ENCODE measurements at places on chromosomes 11 and 22.

- DNase-seq, result no peak
These were observed 171.9 kb upstream of the TTC12 start for GRCh38 chr11:113142508-113142907.

DNA sequence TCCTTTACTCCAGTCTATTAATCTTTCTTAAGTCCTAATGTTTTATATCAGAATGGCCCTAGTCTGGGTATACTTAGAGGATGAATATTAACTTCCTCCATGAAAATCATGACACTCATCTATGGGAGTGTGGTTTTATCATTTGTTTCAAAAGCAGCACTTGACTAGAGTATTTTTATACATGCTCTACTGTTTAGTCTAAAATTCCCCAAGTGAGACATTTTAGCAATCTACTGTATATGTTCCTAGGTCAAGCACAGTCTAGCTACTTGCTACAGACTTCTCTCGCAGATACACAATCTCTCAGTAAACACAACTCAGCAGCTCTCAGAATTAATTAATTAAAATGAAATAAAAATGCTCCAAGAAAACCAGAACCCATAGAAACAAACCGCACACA, 2.9 kb upstream of the HBB start:
- DNase-seq, result no peak

DNA sequence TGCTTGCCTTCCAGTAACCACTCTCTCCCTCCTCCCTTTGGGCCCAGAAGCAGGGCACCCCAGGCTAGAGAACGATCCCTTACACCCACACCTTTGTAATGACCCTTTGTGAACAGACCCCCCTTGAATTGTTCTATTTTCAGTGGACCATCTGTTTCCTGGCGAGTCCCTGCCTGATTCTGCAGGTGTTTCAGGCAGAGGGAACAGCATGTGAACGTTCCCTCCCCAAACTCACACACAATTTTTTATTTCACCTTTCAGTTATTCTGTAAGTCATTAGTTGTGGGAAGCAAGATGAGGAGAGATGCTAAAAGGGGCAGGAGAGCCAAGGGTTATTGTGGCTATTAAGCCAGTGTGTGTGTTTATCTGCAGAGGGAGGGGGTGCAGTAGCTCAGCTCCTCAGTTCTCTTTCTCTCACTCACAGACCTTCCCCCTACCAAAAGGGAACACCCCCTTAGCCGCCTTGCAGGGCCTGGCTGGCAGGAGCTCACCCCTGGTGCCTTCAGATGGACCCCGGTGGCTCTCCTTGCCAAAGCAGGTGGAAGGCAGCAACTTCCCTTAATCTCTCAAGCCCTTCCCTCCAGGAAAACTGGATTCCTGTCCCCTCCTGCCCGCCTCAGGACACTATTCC, 64.8 kb upstream of the SPON1 start:
- no peak for DNase-seq

DNA sequence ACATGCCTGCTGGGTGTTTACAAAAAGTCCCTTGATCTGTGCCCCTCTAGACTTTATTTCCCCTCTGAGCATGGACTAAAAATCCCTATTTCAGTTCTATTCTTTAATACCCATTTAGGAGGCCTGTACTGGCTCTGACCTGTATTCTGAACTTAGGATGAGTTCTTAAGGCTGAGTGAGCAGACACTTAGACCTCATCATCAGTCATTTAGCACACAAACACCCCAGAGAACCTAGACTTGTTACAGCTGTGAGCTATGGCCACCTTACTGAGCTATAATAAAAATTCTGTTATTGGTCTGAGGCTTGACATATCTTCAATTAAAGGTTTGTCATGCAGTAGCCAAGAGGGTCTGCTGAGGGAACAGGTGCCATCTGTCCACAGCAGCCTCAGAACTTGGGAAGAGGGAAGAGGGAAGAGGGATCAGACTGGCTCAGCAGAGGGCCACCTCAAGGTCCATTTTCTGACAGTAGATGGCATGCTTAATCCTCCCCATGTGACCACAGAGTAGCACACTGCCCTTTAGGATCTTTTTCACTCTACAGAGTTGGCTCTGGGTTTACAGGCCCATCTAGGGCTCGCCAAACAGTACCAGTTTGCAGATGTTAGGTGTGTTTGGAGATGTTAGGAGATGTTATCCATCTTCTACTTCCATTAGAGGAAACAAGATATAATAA, 30.2 kb upstream of the RRM1 start:
- DNase-seq, result no peak

- no peak for DNase-seq
These were observed 15.1 kb downstream of the MTMR2 start for GRCh38 chr11:95908826-95909225.

GRCh38 chr22:39534591-39535356, 2.2 kb upstream of the RPS19BP1 start:
- DNase-seq, result peak; percentile 95

DNA sequence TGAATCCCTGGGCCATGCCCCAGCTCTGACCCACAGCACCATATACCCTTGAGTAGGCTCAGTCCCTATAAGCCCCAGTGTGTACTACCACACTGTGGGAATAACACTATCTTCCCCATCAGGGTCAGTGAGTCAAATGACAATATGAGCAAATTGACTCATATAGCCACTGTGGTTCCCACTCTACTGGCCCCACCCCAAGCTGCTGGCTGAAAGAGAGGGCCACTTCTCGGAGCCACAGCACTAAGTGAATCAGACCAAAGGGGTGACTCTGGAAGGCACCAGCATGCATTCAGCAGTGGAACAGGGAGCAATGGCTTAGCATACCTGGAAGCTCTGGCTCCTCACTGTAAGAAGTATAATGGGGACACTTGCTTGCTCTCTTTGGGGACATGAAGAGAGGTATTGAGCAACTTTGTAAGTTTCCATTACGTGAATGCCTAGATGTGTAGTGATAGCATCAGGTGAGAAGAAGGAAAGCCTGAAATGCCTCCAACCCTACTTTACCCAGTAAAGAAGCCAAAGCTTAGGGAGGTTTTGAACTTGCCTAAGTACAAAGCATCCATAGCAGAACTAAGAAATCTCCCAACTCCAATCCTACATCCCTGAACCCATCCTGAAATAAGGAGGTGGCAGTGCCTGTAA, 13.5 kb downstream of the CD59 start:
- DNase-seq, result peak; percentile 76

GRCh38 chr11:5846701-5847100, 5.0 kb upstream of the OR52E6 start:
- DNase-seq, result no peak

DNA sequence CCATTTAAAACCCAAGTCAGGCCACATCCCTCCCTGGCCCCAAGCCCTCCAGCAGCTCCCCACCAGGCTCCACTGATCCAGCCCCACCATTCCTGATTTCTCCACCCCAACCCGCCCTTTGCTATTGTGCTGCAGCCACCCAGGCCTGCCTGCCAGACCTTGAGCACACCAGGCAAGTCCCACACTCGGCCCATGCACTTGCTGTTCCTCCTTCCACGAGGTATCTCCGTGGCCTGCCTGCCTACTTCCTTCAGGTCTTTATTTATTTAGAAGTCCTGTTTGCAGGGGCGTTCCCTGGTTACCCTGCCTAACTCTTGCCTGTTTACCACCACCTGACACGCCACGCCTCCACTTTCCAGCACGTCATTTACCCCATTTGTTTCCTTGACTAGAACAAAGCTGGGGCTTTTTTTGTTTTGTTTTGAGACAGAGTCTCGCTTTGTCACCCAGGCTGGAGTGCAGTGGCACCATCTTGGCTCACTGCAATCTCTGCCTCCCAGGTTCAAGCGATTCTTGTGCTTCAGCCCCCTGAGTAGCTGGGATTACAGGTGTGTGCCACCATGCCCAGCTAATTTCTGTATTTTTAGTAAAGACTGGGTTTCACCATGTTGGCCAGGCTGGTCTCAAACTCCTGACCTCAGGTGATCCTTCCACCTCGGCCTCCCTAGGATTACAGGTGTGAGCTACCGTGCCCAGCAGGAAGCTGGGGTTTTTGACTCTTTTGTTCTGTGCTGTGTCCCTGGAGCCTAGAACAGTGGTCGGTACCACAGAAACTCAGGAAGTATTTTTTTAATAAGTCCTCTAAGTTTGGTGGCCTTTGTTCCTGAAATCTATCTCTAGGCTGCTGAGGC, 6.7 kb downstream of the CENPM start:
- DNase-seq, result peak; percentile 98

DNA sequence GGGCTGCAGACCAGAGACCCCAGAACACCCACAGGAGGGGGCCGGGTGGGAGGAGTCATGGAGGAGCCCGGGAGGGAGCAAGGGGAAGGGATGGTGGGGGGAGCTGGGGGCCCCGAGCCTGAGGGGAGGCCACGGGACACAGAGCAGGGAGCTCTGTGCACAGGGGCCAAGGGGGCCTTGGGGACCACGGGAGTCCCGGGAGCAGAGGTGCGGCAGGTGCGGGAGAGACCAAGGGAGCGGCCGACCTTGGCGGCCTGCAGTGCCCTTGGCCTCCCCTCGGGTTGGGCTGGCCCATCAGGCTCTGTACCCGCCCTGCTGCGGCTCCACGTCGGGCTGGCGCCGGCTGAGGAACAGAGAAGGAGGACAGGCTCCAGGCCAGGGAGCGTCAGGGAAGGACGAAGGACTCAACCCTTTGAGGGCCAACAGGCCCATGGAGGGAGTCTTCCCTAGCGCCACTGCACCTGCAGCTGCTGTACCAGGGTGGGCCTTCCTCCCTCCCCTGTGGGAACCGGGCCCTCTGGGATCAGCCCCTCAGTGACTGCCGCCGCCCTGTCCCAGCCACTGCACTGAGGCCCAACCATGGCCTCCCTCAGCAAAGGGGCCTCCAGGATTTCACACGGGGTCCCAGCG, 17.8 kb upstream of the BRSK2 start:
- no peak for DNase-seq

DNA sequence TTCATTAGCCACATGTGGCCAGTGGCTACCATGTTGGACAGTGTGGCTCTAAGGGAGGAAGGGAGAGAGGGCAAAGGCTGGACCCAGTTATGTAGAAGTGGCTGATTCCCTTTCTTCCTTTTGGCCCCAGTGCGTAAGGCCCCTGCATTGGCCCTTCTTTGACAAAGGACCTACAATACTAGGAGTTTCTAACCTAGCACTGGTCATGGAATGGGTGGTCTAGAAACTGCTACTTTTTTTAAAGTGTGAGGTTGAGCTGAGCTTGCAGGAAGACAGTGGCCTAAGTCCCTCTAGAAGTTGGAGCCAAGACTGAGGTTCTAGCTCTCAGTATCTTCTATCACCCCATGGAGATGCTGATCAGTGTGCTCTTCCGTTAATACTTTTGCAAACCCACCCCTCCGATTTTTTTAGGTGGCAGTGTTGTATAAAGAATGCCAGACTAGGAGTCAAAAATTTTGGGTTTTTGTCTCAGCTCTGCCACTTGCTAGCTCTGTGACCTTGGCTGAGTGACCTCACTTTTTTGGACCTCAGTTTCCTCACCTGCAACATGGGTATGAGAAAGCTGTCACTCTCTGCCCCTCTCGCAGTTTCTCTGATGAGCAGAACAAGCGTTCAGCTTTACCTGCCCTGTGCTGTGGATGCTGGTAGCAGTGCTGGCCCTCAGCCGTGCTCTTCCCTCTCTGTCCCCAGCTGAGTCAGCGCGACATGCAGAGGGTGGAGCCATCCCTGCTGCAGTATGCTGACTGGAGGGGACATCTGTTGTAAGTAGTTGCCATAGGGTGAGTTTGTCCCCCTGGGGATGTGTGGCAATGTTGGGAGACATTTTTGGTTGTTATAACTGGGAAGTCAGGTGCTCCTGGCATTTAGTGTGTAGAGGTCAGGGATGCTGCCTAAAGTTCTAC, 6.9 kb downstream of the ACCS start:
- DNase-seq, result no peak

DNA sequence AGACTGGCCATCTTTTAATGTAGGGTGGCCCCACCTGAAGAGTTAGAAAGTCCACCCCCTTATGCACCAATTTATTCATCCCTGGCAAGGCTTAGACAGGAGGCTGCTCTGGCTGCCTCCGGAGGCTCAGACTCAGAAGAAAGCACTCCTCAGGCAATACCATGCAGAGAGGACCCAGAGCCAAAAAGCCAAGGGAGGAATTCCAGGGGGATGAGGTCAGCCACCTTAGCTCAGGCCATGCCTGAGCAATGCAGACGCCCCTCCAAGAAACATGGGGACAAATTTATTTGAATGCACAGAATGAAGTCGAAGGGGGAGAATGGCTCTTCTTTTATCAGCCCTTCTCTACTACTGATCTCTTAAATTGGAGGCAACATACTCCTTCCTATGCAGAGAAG, 39.7 kb upstream of the GLYAT start:
- DNase-seq, result no peak

DNA sequence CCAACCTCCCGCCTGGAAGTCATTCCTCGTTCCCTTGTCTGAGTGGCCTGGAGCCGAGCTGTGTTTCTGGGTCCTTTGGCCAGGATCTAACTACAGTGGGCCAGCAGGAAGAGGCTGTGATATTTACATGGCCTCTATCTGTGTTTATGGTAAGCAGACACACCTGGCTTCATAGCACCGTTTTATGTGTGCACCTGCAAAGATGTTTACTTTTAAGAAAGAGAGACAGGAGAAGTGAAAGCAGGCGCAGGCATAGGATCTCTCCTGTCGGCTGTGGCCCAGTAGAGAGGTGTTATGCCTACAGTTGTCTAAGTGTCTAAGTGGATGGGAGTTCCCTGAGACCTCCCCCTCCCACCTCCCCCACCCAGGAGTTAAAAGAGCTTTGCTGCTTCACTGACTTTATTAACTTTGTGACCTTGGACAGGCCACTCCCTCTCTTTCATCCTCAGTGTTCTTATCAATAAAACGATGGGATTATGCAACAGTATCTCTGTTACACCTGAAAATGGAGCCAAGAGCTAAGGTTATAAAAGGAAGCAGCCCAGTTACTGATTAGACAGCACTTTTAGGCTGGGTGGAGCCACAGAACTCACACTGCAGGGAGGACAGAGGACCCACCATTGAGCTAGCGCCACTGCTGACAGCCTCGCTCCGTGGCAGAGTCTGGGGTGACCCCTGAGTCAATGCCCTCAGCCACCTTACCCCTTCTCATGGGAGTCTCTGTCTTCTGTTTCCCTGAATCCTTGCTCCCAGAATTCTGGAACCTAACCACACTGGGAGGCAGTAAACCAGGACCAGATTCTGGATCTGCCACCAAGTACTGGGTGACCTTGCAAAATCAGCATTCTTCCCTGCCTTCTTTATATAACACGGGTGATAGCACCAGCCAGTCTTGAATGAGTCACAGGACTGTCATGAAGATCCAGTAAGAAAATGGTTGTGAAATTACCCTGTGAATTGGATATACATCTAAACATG, 22.0 kb downstream of the ST14 start:
- DNase-seq, result no peak

GRCh38 chr22:32552521-32552920, 77.9 kb downstream of the FBXO7 start:
- no peak for DNase-seq

DNA sequence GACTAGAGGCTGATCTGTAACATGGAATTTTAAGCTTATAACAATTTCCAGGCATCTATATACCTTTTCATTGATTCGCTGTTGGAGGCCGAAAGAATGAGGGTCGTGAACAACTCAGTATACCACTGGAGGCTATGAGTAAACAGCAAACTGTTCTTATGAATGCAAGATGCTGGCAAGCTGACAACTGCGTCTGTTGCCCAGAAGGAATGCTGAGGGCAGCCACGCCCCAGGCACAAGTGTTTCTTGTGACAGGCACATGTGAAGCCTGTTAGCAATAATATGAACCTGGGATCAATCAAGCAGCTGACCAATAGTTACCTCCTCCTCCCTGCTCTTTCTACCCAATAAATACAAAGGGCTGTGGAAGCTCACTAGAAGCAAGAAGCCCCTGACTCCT, 15.3 kb downstream of the RTCB start:
- no peak for DNase-seq

- no peak for DNase-seq
These were observed 34.7 kb upstream of the TOLLIP start for GRCh38 chr11:1344056-1344635.

Measured in activated CD4-positive, alpha-beta T cell treated with anti-CD3 and anti-CD28 coated beads, Interleukin-2, amount 10 ng/mL, durations not matched to agents 24 days and 14 days (primary cell).